ENCODE measurements at places on chromosomes 1 and 21. TPM values are rescaled to one million over a fixed set of nuclear protein-coding genes. Genes with fewer than 3 reads are reported as not detected.
A peak's percentile ranks its signal among the peaks of the same experiment; 100 is the strongest.

- DNase-seq, result no peak
Observed at GRCh38 chr1:19730793-19731192, 66.1 kb downstream of the HTR6 start.

The C1orf185 gene
- total RNA-seq, result not detected

DNA sequence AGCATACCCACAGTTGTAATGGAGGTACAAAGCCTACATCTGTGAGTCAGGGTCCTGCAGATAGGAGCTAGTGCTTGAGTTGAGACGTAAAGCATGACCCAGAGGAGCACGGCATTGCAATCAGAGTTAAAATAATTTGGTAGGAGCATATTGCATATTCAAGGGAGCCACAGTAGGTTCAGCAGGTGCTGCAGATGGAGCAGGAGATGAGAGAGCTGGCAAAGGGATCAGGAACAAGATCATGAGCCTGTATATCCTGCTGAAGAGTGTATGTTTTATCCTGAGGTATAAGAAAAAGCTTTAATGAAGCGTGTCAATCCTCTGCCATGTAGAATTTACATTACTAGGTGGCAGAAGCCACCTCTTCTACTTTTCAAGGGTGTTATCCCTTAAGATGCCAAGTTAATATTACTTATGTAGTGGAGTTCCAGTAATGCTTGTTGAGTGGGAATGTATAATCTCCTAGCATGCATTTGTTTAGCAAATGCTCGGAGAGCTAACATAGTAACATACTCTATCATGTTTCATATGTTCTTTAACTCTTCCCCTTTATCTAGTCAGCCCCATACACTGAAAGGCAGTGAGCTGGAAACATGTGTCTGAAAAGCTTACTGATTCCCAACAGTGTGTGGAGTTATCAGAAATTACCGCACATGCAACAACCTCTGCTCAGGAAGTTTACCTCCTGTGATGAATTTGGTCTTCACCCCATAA, 300.3 kb downstream of the GRIK1 start:
- DNase-seq, result no peak

The PTGS2 gene
- 1.1 TPM for total RNA-seq

- DNase-seq, result peak; percentile 42
Observed at GRCh38 chr1:32759997-32760623, 57.0 kb downstream of the YARS1 start.

The ITPKB gene
- total RNA-seq, result 14.7 TPM

- DNase-seq, result no peak
Observed at GRCh38 chr1:175892686-175893085, 149.3 kb upstream of the TNR start.

- no peak for DNase-seq
Observed at GRCh38 chr21:43696214-43696613, 22.7 kb upstream of the PDXK start.
